ENCODE measurements at places on chromosomes 2 and 18.
A peak's percentile ranks its signal among the peaks of the same experiment; 100 is the strongest.

DNA sequence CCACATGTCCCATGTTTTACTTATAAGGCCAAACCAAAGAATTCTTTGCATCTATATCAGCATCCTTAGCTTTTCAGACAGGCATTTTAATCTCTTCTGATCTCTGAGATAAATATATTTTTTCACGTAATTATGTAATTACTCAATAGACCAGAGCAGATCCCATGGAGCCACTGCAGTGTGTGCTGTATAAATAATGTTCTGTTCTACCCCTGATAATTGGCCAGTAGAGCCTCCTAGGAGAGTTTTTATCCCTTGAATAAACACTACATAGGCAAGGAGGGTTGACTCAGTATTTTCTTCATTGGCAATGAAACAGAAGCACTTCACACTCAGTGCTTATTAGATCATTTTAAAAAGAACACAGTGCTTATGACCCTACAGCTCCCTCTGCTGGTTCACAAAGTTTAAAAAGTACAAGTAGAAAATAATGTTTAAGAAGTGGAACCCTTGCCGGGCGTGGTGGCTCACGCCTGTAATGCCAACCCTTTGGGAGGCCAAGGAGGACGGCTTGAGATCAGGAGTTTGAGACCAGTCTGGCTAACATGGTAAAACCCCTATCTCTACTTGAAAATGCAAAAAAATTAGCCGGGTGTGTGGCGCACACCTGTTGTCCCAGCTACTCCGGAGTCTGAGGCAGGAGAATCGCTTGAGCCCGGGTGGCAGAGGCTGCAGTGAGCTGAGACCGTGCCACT lies 91.9 kb downstream of the PPP1R1C start:
- DNase-seq: peak; percentile 83

GRCh38 chr2:173997753-173998152 lies 32.6 kb upstream of the SP3 start:
- no peak for DNase-seq

DNA sequence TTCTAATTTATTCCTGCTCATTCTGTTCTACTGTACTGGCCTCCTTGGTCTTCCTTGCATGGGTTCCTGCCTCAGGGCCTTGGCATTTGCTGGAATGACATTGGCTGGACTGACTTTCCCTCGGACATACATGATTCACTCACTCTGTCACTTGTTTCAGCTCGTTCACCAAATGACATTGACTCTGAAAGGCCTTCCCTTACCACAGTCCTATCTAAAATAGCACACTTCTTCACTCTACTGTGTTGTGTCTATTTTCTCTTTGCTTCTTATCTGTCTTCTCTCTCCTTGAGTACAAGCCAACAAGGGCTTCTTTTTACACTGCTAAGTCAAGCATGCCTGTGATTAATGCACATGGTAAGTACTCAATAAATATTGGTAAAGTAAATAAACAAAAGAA lies 65.6 kb downstream of the SCG2 start:
- DNase-seq: no peak

DNA sequence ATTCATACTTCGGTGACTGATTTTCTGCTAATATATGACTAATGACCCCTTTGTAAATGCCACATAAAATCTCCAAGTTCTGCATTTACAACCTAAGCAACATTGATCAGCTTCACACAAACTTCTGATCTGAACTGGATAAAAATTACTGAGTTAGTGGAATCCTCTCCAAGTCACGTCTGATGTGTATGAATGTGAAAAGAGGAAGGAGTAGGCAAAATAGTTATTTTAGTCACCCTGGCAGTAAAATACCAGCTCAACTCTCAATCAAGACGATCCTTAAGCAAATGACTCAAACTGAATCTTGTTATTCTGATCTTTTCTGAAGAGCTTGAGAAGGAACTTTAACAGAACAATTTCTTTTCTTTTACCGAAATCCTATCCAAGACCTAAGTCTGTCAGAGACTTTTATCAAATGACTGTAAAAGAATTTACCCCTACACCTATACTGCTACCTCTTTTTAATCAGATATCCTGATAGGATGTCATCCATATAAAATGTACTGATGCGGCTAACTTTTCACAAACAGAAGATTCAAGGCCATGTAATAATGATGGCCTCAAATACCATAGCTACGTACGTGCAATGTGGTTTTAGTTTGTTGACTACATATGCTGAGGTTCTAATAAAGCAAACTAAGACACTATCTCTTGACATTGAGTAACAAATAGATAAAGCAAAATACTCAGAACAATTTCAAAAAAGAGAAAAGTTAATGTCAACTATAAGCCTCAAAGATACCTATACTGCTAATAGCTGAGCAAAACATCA lies 23.7 kb downstream of the CUL3 start:
- no peak for DNase-seq

DNA sequence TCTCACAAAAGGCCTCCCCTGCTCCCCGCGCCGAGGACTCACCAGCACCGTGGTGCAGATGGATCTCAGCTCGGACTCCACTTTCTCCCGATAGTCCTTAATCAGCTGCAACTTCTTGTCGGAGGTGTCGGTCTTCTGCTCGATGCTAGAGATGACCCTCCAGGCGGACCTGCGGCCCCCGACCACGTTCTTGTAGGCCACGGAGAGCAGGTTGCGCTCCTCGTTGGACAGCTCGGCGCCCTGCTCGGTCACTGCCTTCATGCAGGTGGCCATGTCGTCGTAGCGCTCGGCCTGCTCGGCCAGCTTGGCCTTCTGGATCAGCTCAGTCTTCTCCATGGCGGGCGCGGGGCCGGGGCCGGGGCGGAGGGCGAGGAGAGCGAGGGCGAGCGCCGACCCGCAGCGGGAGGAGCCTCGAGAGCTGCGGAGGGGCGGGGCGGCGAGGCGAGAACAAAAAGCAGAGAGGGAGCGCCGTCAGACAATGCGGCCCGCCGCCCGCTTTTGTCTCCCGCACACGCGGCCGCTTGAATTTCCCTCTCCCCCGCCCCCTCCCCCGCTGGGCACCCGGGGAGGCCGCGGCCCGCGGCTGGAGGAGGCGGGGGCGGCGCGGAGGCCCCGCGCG lies 571 bp downstream of the YWHAQ start:
- DNase-seq: peak; percentile 82

- no peak for DNase-seq
These were observed 56.0 kb downstream of the ATIC start for GRCh38 chr2:215367662-215368492.

DNA sequence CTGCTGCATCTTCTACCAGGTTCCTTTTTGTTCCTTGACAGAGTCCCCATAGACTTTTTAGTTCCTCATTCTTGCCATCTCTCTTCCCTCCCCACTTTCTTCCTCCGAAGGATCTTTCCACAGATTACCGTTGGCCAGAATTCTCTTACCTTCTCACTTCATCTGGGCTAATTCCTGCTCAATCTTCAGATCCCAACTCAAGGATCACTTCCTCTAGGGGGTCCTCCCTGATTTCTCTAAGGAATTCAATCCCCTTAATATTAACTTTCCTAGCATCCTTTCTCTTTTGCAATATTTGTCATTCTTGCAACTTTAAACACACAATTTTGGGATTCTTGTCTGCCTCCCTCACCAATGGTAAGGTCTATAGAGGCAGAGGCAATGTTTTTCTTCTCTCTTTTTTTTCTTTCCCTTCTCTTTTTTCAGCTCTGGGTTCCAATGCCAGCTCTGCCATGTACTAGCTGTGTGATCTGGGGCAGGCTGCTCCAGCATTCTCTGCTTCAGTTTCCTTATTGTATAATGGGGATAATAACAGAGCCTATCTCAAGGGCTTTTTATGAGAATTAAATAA lies 5.4 kb upstream of the KCNE4 start:
- no peak for DNase-seq

DNA sequence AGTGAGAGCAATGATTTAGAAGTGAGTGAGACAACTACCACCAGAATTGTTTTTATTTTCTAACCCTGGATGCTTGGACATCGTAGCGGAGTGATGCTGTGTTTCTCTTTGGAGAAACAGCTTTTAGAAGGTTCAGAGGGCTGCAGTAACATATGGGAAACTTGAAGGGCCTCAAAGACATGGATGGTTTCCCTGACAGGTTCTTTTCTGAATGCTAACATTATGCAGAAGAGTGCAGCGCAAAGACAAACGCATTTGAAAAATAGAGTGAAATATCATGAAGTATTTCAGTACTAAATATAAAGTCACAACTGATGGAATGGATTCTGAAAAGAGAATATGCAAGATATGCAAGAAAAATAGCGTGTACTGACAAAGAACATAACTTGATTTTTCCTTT lies 385.1 kb upstream of the DSEL start:
- DNase-seq: no peak

DNA sequence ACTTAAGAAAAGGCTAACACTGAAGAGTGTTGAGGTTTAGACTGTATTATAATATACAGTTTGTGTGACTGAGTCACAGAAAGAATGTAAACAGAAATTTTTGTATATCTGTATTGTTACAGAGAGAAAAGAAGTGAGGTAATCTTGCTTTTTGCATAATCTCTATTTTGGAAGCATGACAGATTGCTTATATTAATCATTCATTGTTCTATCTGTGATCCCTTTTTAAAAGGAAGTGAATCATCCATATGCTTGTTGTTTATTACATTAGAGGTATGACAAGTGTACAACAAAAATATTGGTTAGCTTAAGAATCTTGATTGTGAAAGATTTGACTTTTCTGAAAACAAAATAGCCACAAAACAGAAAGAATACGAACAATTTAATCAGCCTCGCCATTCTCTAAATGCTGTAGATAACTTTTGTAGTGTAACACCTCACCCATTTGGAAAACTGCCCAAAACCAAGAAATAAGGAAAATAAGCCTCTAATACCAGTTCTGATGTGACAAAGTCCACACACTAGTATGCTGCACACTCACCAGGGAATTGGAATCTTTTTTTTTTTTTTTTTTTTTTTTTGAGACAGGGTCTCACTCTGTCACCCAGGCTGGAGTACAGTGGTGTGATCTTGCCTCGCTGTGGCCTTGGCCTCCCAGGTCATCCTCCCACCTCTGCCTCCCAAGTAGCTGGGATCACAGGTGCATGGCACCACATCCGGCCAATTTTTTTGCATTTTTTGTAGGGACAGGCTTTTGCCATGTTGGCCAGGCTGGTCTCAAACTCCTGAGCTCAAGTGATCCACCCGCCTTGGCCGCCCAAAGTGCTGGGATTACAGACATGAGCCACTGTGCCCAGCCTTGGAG lies 91.5 kb upstream of the LPIN2 start:
- DNase-seq: no peak

DNA sequence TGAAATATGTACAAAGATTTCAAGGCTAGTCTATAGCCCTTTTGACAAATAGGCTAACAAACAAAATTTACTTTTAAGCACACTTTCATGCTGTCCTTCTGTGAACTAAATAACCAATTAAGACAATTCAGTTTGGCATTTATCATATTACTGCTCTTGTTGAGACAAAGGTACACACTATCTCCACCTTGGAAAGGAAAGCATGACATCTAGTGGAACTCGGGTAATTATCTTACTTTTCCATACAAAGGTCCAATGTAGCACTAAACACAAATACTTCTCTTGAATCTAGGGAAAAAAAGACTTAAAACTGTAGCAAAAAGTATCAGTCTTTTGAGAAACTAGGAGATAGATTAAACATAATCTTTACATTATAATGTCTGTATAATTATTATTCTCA lies 125.0 kb upstream of the CD226 start:
- peak; percentile 35 for DNase-seq

DNA sequence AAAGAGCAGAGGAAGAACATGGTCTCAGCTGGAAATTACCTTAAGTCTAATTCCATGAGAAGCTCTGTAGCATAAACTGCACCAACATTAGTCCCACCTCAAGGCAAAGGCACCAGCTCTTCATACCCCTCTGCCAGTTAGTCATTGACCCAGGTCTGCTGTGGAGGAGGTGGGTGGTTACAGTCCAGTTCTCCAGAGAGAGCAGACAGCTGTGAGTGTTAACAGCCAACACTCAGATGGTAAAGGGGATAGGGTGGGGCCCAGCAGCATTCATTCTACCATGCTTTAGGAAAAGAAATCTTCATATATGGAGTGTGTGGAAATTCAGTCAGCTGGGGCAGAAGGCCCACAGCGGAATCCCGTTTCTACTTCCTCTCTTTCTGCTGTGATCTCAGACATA lies 159.7 kb upstream of the FBXO11 start:
- DNase-seq: no peak

GRCh38 chr2:72255540-72255939 lies 107.9 kb upstream of the CYP26B1 start:
- no peak for DNase-seq

- no peak for DNase-seq
These were observed 35.1 kb upstream of the ROCK2 start for GRCh38 chr2:11379558-11379957.

GRCh38 chr2:110852541-110853263 lies 120.3 kb downstream of the ACOXL start:
- DNase-seq: no peak

GRCh38 chr2:3492951-3493614 lies 26.2 kb downstream of the ADI1 start:
- no peak for DNase-seq

GRCh38 chr2:108946442-108946841 lies 42.6 kb downstream of the EDAR start:
- DNase-seq: no peak

All from Ammon's horn (tissue), 1 donor.